Stimulated activated CD4-positive, alpha-beta T cell treated with anti-CD3 and anti-CD28 coated beads, Interleukin-1b, Interleukin-23, amount 100 ng/mL, for 4 hours (primary cell): ENCODE measurements at places on chromosomes 7 and 10.

DNA sequence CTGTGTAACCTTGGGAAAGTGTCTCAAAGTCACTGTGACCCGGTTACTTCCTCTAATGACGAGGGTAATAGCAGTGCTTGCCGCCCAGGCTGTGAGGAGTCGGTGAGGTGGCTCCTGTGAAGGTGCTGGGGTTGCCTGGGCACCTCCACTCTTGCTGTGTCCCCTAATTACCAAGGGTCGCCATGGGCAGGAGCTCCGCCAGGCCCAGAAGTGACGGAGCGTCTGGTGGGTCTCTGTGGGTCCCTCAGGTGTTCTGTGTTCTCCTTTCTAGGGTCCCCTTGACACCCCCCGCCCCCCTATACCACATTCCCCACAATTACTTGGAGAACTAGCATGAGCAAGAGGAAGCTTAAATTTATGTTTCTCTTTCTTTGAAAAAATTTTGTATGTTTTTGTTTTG lies 161.5 kb downstream of the WDR37 start:
- no peak for DNase-seq

- no peak for DNase-seq
Measured at GRCh38 chr7:1523208-1523607, 7.3 kb upstream of the MAFK start.

- DNase-seq: no peak
Measured at GRCh38 chr10:62772186-62772974, 32.1 kb upstream of the ADO start.

GRCh38 chr10:102644066-102644645 lies at the start of gene TRIM8:
TSS of gene TRIM8 (plus strand) at chr10:102644479. CDS start at chr10:102644618, 139 bp downstream.
- DNase-seq: peak; percentile 57

GRCh38 chr10:15794569-15794968 lies 65.7 kb downstream of the MINDY3 start:
- no peak for DNase-seq
